Activated CD4-positive, alpha-beta T cell treated with anti-CD3 and anti-CD28 coated beads for 36 hours (primary cell): ENCODE measurements at places on chromosomes 5 and 9.

DNA sequence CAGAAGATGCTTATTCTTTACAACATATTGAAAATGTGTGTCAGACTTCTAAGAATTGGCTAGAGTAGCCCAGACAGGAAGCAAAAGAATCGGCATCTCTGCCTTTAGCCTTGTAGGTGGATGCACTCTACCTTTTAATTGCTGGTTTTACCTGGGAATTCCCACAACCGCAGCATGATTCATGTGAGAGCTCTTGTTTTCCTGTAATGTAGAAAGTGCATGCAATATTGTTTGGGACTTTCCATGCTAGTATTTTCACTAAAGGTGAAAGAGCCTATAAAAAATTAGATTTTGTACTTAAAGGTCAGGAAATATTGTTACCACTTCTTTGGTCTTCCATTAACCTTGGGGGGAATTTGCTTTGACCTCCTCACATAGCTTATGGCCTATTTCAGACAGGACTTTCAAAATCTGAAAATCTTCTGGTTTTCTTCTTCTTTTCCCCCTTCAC is 89.8 kb downstream of the NTRK2 start:
- peak; percentile 61 for DNase-seq

- DNase-seq, result peak; percentile 12
These were observed 224.0 kb downstream of the GAS1 start for GRCh38 chr9:86723346-86723745.

- DNase-seq, result no peak
These were observed 448.6 kb downstream of the PLK2 start for GRCh38 chr5:58011301-58011700.

DNA sequence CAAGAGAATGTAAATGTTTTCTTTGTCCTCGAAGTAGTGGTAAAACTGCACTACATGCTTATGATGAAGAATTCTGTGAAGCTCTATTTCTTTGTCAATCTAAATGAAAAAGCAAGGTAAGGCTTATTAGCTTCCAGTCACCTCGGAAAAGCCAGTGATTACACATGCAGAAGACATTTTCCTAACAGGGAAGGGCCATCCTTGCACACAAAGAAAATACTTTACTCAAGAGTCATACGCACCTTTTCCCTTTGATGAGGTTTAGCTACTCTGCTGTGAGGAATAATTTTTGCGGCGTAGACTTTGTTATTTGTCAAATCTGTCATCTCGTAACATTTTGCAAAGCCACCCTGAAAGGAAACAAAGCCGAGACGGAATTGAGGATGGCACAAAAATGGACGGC is 1.1 kb downstream of the PLK2 start:
- no peak for DNase-seq

- peak; percentile 44 for DNase-seq
These were observed 20.3 kb upstream of the SH3RF2 start for GRCh38 chr5:145915970-145916638.

DNA sequence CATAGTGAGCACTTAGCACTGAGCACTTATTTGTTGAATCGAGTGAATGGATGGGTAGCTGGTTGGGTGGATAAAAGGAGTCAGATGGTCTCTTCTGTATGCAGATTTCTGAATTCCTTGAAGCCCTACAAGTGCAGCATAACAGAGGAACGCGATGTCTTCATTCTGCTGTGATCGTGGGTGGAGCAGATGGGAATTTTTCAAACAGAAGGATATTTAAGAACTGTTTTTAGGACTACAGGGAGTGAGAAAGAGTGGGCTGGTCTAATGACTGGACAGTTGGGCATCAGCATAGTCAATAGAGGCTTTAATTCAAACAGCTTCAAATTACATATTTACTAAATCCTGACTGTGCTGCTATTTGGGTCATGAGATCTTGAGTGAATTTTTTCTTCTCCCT is 253.2 kb downstream of the CEMIP2 start:
- no peak for DNase-seq

DNA sequence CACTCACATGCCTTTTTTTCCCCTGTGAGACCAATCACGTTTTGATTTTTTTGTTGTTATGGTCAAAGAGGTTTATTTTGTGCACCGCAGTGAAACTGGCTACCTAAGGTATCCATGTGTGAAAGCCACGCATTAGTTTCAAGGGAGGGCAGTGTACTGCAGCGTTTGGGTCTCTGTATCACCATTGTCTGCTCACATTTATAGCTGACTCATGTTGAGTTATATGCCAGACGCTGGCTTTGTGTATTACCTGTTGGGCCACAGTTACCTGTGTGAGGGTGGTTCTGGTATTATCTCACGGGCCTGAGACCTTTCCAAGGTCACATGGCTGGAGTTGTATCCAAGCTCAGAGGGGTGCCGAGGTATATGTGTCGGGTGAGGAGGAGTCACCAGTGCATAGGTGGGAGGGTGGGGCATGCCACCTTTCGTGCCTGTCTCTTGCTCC is 75.8 kb downstream of the ARHGAP26 start:
- DNase-seq, result no peak

- DNase-seq, result no peak
These were observed at the start of gene ZNF608 for GRCh38 chr5:124745928-124746915. Gene ZNF608, minus strand, starts transcription at chr5:124746639. Its CDS starts 1,650 bp downstream, at chr5:124744989.
